ENCODE measurements at places on chromosomes 2 and 18. TPM values are rescaled to one million over a fixed set of nuclear protein-coding genes. Genes with fewer than 3 reads are reported as not detected.

- DNase-seq: peak; percentile 30
These were observed 175.4 kb upstream of the ACAA2 start for GRCh38 chr18:49988733-49989132.

Gene KRTCAP3
- total RNA-seq: 6.2 TPM

GRCh38 chr2:222159221-222159620 lies 139.6 kb downstream of the PAX3 start:
- DNase-seq: no peak

GRCh38 chr18:11052800-11053199 lies 96.6 kb downstream of the PIEZO2 start:
- DNase-seq: no peak

GRCh38 chr18:35241448-35241804 lies 592 bp downstream of the ZNF397 start:
- DNase-seq: no peak

Gene TSPYL6
- total RNA-seq: 0.21 TPM

DNA sequence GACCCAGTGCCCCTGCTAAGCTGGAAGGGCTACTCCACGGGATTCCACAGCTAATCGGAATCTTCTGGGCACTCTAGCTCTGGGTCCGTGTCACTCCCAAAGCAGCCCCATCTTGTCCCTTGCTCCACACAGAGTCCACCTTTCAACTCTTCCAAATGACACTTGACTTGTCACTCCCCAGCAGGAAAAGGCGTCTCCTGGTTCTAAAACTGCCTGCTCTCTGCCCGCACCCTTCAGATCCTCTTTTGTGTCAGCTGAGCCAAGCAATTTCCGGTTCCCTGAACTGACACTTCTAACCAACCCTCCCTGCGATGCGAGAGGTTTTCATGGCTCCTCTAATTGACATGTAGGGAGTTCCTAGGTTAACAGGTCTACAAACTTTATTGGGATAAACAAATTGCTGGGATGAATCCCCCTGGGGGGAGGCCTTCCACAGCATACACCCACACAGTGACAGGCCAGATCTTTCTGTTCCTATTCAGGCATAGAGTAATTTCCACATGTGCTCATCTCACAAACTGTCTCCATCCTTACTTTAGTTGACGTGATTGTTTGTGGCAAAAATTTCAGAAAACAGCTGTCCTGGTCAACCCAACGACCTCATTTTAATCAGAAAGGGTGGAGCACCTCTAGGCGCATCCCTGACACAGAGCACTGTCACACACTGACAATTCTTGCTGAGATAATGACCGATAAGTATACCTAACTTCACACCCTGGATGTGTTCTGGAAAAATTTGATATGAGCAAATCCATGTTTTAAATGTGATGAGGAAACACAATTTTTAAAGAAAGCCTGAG lies 104.9 kb downstream of the RBMS1 start:
- DNase-seq: no peak

GRCh38 chr2:233840520-233840919 lies 13.8 kb downstream of the HJURP start:
- no peak for DNase-seq
